ENCODE measurements at places on chromosomes 3 and 15.

DNA sequence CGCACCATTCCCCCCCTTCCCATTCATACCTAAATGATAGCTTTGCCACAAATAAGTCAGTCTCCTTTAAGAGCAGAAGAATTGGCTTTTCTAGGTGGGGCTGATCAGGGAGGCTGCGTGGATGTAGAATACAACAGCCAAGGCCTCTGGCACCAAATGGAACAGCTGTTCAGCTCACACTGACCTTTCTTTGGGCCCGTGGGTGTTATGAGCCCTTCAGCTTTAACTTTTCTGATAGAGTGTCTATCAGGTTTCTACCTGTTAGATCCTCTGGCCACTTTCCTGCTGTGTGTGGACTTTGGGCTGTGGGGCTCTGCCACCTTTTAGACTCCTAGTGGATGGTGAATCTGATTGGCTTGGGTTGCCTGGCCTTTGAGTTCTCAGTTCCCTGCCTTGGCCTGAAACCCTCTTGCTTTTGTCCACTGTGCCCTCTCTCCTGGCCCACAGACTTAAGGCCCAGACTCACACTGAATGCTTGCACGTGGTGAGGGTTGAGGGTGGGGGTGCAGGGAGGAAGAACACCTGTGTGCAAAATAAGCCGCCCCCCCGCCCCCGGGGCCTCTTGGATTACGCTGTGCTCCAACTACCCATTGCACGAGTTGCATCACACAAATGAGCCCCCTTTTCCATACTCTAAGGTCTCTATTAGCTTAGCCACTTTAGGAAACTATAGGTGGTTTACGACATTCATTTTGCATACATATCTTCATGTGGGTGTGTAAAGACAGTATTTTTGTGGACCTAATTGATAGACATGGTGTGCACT lies 1.3 kb upstream of the RFX7 start:
- DNase-seq: no peak

GRCh38 chr3:78368636-78369345 lies 1328.9 kb downstream of the ROBO2 start:
- no peak for DNase-seq

- no peak for DNase-seq
These were observed 13.5 kb upstream of the GRAMD1C start for GRCh38 chr3:113825090-113825489.

- DNase-seq: no peak
These were observed 219.3 kb upstream of the PRICKLE2 start for GRCh38 chr3:64444490-64445108.

DNA sequence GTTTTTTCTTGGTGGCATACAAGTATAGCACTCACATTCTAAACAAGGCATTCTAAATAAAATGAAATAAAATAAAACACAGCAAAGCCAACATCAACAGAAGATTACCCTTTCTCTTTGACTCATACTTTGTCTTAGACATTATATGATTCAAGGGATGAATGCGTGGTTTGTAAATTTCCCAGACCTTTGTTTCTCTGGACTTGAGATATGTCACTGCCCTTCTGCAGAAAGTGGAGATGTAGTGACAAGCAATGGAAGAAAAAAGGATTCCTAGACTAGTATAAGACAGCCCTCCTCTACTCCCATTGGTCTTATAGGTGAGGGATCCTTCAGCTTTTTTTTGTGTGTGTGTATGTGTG lies 22.4 kb downstream of the NANOGP8 start:
- DNase-seq: no peak

GRCh38 chr3:1294586-1294985 lies 201.8 kb downstream of the CNTN6 start:
- DNase-seq: no peak
